ENCODE measurements at places on chromosomes 6 and 20.

DNA sequence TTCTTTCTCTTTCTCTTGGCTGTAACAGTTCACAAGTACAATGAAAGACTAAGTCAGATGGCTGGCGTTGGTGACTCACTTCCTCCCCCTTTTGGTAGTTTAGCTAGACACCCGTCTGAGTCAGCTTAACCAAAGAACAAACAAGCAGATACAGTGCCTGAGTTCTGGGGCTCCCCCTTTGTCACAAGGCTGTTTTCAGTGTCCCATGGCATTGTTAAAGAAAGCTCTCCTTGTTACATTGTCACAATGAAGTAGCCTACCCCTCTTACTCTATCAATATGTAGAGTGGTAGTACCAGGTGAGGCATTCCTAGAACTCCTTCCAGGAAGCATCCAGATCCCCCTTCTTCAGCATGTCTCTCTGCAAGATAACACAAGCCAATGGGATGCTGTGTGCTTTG is 38.6 kb downstream of the KIAA0408 start:
- DNase-seq: peak; percentile 36

DNA sequence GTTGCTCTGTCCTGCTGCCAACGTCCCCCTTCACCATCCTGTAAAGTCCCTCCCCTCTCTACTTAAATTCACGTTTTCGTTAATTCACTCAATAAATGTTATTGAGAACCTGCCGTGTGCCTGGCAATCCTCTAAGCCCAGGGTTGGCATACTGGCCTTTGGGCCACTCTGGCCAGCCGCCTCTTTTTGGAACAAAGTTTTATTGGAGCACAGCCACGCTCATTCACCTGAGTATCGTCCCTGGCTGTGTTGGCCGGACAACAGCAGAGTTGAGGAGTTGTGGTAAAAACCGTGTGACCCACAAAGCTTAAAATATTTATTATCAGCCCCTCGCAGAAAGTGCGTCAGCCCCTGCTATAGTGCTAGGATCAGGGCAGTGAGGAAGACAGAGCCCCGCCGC is 54.7 kb upstream of the TMEM181 start:
- no peak for DNase-seq

- no peak for DNase-seq
These were observed 588 bp upstream of the NCOA3 start for GRCh38 chr20:47501116-47501481.

- peak; percentile 55 for DNase-seq
These were observed 106.2 kb downstream of the JPH2 start for GRCh38 chr20:44080646-44081267.

DNA sequence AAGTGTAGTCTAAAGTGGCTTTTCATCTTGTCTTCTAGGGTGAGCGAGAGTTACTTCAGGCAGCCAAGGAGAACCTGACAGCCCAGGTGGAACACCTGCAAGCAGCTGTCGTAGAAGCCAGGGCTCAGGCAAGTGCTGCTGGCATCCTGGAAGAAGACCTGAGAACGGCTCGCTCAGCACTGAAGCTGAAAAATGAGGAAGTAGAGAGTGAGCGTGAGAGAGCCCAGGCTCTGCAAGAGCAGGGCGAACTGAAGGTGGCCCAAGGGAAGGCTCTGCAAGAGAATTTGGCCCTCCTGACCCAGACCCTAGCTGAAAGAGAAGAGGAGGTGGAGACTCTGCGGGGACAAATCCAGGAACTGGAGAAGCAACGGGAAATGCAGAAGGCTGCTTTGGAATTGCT is 27.1 kb downstream of the C20orf173 start:
- DNase-seq: no peak

GRCh38 chr6:166501246-166501645 is 85.2 kb downstream of the RAMACL start:
- DNase-seq: no peak

- no peak for DNase-seq
These were observed 432 bp upstream of the KHDRBS2 start for GRCh38 chr6:62286470-62286843.

DNA sequence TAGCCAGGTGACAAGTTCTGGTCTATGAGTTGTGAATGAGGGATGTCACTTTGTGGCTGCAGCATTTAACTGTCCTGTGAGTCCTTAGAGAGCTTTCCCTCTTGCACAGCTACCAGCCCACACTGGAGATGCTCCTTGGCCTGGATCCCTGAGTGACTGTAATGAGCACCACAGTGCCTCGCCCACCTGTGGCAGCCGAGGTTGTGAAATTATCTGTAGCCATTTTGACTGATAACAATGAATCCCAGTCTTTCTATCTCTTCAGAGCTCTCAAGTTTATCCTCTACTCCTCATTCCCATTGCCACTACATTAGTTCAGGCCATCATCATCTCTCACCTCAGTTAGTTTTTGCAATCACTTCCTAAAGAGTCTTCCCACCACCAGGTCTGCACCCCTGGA is 41.3 kb upstream of the BEND3 start:
- DNase-seq: no peak

GRCh38 chr6:149077208-149077607 is 240.3 kb upstream of the TAB2 start:
- DNase-seq: no peak

DNA sequence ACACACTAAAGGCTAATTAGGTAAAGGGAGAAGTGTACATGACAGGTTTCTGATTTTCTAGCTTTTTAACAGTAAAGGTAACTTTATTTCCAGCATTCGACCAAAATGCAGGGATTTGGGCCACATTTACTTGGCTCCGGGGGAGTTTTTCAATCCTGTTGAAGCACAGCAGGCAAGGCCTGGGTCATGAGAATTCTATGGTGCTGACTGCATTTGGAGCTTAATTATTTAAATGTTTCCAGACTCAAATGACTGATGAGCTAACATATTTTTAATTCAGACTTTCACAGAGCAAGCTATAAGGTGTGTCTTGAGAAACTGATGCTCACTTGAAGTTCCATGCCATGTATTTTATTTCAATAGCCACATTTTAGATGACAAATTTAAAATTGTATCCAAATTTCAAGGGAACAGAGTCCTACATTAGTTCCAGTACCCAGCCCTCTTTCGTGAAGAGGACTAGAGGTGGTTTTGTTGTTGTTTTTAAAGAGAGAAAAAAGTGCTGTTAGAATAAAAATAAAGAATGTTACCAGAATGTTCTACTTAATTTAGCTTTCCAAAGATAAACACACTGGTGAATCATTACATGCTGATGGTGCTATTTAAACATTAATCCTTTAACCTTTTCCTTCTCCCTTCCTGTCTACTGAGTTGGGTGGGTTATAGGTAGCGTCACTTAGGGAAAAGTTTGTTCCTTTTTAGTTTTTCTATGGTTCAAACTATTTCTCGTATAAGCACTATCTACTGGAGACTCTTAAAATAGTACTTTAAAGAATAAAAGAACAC is 82.3 kb upstream of the PHACTR2 start:
- DNase-seq: no peak

GRCh38 chr20:21074605-21075336 is 31.4 kb downstream of the LINC00237 start:
- DNase-seq: no peak

- DNase-seq: no peak
These were observed at the start of gene NKAIN4 for GRCh38 chr20:63254232-63254605. TSS of gene NKAIN4 (minus strand) at chr20:63254463. CDS start at chr20:63254450, 13 bp downstream.

- DNase-seq: no peak
These were observed 81.1 kb upstream of the SLCO4A1 start for GRCh38 chr20:62561182-62561581.

GRCh38 chr6:56833127-56833791 is 121.6 kb upstream of the BEND6 start:
- no peak for DNase-seq

DNA sequence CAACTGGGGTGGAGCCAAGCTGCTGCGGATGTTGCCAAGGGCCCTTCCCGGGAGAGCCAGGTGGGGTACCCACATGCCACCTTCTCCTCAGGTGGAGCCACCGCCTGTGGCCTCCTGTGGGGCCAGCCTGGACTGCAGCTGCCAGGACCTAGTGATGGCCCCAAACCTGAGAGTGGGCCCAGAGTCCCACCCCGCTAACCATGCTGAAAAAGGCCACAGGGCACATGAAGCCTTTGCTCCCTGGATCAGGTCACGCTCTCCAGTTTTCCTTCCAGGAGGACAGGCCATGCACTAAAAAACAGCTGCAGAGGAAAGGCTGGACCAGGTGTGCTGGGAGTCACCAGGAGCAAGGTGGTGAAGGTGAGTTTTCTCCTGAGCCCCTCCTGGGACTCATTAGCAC is 73.9 kb upstream of the SLC22A16 start:
- DNase-seq: no peak

DNA sequence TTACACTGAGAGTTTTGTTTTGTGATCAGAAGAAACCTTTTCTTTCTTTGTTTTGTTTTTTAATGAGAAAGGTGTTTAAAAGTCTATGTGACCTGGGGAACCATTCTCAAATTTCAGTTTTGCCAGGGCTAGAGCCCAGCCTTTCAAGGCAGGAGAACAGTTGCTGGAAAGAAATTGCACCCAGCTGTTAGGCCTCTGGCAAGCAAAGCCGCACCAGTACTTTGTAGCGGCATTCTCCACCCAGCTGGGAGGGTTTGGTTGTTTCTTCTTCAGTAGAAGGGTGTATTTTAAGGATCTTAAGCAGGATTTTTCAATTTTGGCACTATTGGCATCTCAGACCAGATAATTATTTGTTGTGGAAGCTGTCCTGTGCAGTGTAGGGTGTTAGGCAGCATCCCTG is 16.6 kb upstream of the MAPK13 start:
- DNase-seq: no peak

DNA sequence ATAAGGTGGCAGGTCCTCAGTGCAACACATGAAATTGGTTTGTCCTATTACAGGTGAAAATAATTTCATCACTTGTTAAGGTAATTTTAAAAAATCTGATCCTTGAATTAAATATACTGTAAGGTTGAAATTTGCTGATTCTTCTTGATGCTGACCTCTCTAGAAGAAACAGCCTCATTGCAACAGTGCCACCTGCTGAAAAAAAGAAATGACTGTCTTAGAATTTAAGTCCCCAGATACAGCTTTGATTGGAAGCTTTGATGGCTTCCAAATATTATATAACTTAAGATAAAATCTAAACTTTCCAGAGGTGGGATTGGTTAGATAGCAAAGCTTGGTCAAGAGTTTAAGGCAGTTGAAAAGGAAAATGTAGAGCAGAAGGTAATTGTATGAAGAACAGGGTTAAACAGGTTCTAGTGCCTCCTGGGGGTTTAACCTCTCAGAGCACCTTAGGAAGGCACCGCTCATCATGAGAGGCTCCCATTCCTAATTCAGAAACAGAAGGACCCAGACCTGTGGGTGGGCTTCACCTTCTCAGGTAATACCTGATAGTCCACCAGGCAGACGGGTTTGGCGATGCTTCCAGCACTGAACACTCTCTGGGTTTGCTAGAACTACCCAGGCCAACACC is 401.0 kb downstream of the PAX1 start:
- DNase-seq: no peak

DNA sequence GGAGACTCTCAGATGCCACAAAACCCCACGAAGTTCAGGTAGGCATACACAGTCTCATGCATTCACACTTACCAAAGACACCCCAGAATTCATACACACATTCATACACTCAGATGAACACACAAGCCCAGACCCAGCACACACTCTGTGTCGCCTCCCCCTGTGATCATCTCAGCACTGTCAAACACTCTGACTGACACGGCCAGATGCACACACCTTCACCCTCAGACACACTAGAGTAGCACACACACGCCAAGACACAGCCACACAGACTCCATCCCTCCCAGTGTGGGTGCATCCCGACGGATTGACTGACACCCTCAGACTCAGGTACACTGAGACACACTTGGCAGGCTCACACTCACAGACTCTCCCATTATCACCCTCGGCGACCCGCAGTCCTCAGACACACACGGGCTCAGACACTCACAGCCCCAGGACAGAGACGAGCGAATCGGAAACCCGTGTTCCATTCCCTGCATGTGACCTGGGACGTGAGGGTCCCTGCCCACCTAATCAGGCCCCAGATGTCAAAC is 872 bp upstream of the RIMS4 start:
- DNase-seq: no peak

GRCh38 chr6:144715344-144715743 is 430.2 kb downstream of the UTRN start:
- no peak for DNase-seq

DNA sequence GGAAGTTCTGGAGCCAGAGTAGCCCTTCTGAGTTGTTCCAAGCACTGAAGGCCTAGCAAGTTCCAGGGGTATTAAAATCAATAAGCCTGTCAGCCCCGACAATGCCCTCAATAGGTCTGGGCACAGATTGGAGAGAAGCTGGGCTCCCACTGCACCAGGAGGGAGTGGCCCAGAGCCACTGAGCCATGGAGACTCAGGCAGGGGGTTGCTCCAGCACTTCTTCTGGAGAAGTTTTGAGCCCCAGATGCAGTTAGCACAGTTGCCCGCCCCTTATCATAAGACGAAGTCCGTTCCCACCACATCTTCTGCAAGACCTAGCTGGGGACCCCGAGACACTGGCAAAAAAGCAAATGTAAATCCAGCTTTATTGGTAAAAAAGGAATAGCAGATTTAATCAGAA is 13.0 kb downstream of the DEFB132 start:
- no peak for DNase-seq

- no peak for DNase-seq
These were observed 4.9 kb upstream of the APCDD1L start for GRCh38 chr20:58519940-58520712.

DNA sequence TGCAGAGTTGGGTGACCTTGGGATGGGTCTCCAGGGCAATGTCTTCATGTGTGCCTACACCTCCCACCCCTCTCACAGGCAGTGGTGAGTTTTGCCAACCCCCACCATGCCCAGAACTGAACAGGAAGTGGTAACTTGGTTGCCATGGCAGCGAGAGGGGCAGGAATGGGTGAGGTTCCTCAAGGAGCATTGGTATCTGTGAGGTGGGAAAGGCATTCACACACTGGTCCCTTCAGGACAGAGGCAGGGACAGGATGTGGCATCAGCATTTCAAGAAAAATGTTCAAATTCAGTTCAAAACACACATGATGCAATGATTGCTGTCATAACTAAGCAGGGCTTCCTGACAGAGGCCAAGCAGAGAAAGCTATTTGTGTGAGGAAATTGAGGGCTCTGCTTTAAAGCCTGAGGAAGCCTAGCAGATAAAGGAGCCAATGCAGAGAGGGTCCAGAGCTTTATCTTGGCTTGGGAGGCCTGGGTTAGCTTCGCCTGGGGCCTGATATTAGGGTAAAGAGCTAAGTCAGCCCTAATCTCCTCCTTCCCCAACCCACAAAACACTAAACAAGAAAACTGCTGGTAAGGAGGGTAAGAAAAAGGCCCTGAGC is 551 bp downstream of the TREML2 start:
- DNase-seq: no peak

- DNase-seq: no peak
These were observed 167.4 kb upstream of the OLIG3 start for GRCh38 chr6:137661601-137662000.

- DNase-seq: no peak
These were observed 3.8 kb downstream of the TOMM34 start for GRCh38 chr20:44956410-44956809.

DNA sequence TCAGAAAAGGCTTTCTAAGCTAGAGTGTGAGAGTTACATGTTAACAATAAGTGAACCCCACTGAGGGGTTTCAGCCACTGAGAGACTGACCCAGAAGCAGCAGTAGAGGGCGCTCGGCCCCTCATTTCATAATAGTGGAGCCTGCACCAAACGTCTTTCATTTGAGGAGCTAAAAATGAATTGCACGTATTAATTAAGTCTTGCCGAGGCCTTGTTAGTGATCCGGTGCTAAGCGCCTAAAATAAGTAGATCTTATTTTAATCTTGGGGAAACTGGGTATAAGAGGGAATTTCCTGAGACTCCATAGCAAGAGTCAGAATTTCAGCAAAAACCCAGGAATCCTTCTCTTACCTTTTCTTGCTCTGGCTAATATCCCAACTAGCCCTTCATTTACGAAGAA is 209.7 kb downstream of the FARS2 start:
- peak; percentile 9 for DNase-seq

Data from activated CD8-positive, alpha-beta memory T cell treated with anti-CD3 and anti-CD28 coated beads for 48 hours (primary cell).